ENCODE measurements at places on chromosomes 2 and 18. TPM values are rescaled to one million over a fixed set of nuclear protein-coding genes. Genes with fewer than 3 reads are reported as not detected.

- H3K36me3 ChIP-seq = no peaks in the 10 kb centered on the region
- no peak overlapping the region for H3K4me3 ChIP-seq
- no peaks in the 10 kb centered on the region for H3K27me3 ChIP-seq
- no peak for DNase-seq
- H3K4me1 ChIP-seq = no peaks in the 10 kb centered on the region
These were observed 1343.8 kb upstream of the LRRTM1 start for GRCh38 chr2:81648370-81648769.

GRCh38 chr2:195642679-195643068 lies 14.4 kb upstream of the SLC39A10 start:
- no peak for DNase-seq
- H3K27me3 ChIP-seq = no peaks in the 10 kb centered on the region
- H3K4me1 ChIP-seq = no peaks in the 10 kb centered on the region
- no peak overlapping the region for H3K4me3 ChIP-seq

DNA sequence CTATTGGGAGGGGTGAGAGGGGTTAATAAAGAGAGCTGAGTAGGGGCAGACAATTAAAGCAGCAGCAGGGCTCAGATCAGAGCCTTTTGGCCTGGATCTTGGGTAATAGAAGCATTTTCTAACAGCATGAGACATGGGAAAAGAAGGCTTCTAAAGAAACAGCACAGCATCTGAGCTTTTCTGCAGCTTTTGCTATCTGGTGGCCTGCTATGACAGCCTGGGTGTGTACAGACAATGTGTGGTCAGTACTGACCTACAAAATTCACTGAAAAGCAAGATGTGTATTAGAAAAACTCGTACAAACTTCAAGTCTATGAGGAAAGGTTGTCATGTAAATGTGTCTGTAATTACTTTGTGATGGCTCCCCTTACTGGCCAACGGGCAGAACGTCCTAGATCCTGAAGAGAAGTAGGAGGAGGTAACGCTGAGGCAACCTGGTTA lies 95.6 kb downstream of the GALNT3 start:
- H3K36me3 ChIP-seq = no peaks in the 10 kb centered on the region
- DNase-seq = peak; percentile 19
- H3K27me3 ChIP-seq = no peaks in the 10 kb centered on the region
- no peak overlapping the region for H3K4me3 ChIP-seq
- H3K27ac ChIP-seq = no peak overlapping the region

DNA sequence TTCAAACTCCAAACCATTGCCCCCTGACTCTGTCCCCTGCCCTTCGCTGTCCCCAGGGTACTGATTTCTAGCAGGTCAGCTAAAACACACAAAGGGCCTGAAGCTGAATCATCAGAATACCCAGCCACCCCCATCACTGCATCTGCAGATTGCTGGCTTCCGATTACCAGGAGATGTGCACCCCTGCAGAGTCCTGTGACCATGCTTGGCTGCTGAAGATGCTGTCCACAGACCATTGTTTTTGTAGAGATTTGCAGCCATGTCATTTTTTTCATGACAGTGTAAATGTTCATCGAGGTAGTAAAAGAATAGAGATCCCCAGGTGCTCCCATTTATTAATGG lies 463.3 kb downstream of the STK39 start:
- no peak overlapping the region for H3K4me3 ChIP-seq
- DNase-seq = no peak
- H3K36me3 ChIP-seq = no peaks in the 10 kb centered on the region
- H3K27me3 ChIP-seq = no peaks in the 10 kb centered on the region
- no peak overlapping the region for H3K27ac ChIP-seq

DNA sequence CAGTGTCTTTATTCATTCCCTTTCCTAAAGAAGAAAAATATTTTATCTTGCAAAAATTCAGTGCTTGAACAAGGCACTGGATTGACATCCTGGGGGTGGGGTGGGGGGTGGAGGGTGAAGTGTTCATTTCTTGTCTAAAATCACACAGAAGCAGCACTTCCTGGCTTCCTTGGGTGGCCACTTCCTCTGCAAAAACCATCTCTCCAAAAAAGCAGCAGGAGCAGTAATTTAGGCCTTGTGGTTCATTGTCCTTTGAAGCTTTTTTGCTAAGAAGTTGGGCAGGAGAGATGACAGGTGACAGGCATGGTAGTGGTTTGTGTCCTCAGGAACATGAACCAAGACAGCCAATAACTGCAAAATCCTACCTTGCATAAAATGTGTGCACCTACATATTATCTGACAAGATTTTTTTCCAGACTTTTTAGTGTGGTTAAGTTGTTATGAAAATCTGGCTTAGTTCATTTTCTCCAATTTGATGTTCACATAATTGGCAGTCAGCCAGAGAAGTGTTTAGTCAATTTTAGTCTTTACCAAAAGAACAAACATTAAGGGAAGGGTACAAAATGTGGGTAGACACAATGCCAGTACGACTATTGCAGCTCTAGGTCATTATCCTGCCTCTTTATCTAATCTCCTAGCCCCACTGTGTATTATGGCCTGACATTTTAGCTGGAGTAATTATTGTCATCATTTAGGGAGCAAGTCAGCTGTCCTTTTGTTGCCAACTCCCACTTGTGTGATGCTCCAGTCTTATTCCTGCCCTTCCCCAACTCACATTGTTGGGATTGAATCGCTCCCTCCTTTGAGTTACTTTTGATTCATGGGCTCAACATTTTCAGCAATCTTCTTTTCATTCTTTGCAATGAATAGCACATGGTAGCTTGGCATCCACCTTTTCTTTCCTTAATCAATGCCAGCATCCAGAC lies 177.2 kb downstream of the MYO3B start:
- no peaks in the 10 kb centered on the region for H3K36me3 ChIP-seq
- no peak overlapping the region for H3K27ac ChIP-seq
- DNase-seq = no peak
- no peak overlapping the region for H3K4me3 ChIP-seq
- H3K4me1 ChIP-seq = no peaks in the 10 kb centered on the region
- no peaks in the 10 kb centered on the region for H3K27me3 ChIP-seq

DNA sequence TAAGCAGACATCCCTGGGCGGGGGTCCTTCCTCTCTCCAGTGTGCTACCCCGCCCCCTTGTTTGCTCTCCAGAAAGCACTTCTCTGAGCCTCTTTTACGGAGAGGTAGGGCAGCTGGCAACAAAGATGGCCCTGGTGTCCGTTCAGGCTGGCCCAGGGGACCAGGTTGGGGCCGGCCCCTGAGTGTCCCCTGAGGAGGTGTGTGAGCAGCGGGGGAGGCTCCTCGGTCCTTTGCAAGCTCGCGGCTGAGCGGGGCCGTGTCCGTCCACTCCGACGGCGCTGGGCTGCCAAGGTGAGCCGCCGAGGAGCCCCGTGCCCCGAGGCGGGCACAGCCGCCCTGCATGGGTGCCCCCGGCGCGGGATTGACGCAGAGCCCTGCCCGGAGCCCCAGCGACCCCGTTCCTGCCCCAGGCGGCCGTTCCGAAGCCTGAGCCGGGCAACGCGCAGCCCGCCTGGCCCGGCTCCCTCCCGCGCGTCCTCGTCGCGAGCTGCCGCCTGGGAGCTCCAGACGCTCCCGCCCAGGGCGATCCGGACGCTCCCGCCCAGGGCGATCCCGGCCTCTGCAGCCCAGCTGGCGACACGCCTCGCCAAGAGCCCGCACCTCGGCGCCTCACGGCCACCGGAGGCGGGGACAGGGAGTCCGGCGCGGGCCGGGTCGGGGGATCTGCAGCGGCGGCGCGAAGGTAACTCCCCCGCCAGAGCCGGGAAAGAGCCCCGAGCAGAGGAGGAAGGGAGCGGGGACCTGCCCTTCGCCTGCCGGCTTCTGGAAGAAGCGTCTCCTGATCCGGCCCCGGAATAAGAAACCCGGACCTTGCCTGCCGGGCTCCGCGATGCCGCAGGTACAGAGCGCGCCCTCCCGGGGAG lies at the start of gene PROKR1:
TSS of gene PROKR1 (plus strand) at position 569 of the 863 bp plus-strand sequence. CDS start 2,243 bp downstream, outside the sequence.
- no peak within 1 kb of the TSS for H3K27ac ChIP-seq
- H3K27me3 ChIP-seq = peaks cover 3% of the 10 kb centered on the region
- H3K36me3 ChIP-seq = no peaks in the 10 kb centered on the region

- H3K36me3 ChIP-seq = no peaks in the 10 kb centered on the region
- H3K27me3 ChIP-seq = no peaks in the 10 kb centered on the region
- no peaks in the 10 kb centered on the region for H3K4me1 ChIP-seq
- DNase-seq = no peak
- H3K27ac ChIP-seq = peak overlapping the region; percentile 71
These were observed 148.3 kb downstream of the KLHL29 start for GRCh38 chr2:23533338-23533695.

DNA sequence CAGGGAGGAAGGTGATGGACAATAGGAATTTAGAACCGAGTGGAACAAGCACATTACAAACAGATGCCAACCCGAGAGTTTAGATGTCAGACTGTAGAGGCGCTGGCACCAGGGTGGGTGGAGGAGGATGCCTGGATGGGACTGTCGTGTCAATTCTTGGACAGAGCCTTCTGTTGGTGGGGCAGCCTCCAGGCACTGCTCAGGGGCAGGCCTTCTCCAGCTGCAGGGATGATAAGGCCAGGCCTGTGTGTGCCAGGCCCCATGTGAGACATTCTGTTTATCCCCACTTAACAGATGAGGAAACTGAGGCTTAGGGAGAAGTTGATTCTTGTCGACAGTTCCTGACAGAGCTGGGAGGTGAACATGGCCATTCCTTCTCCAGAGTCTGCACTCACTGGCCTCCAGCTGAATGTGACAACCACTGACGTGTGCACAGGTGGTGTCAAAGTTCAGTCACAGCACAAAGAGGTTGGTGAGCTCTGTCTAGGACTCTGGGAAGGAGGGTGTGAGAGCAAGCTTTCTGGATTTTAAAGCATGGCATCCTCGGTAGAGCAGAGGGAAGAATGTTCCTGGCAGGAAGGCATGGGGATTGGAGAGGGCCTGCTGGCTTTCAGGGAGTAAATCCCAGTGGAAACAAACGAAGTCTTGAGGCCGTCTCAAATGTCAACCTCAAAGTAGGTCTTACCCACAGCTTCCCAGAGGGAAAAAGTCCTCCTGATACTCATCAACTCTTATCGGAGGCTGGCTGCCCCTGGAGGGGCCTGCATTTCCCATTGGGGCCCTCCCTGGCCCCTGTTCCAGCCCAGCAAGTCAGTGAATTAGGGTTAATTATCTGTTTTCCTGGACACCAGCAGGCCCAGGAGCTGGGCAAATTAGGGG lies 52.4 kb downstream of the GLI2 start:
- no peak overlapping the region for H3K27ac ChIP-seq
- no peak for DNase-seq
- H3K27me3 ChIP-seq = no peaks in the 10 kb centered on the region
- H3K4me3 ChIP-seq = no peak overlapping the region
- no peaks in the 10 kb centered on the region for H3K36me3 ChIP-seq

DNA sequence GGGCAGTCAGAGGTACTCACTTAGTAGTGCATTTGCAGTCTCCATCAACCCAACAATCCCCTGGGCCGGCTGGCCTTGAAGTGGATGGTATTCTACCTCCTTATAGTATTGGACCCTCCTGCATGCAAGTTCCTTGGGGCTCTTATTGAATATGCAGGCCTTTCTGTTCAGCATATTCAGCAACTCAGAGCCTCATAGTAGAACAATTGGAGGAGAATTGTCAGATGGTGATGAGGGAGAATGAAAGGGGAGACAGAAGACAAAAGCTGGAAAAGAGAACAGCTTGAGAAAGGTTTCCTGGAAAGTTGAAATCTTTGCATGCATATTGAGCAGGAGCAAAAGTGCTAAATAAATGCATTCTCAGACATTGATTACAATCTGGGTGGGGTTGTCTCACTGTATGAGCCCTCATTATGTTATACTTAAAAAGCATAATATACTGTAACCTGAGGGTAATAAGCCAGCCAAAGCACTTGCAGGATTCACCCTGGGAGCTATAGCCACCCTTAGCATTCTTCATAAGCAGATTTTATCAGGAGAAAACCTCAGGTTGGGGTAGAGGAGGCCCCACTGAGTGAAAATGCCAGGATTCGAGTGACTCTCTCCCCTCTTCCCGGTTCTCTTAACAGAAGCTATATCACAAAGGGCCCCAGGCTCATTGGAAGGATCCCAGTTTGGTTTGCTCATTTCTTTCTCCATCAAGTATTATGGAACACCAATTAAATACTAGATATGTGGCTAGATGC lies 178.1 kb downstream of the MSH2 start:
- no peaks in the 10 kb centered on the region for H3K36me3 ChIP-seq
- no peak for DNase-seq
- H3K27me3 ChIP-seq = no peaks in the 10 kb centered on the region
- no peak overlapping the region for H3K27ac ChIP-seq

DNA sequence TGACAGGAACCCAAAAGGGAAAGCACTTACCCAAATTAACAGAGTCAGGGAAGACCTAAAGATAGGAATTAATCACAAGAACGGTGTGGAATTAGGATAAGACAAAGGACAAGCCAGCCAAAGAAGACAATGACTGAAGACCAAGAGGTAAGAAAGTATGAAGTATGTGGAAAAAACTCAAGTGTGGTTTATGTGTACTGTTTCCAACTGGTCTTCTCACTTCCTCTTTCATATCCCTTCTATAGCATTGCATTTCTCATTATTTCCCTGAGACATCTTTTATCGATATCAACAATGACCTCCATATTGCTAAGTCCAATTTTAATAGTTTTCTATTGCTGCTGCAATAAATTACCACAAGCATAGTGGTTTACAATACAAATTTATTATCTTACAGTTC lies 313.5 kb upstream of the SLC39A10 start:
- no peak overlapping the region for H3K4me3 ChIP-seq
- no peaks in the 10 kb centered on the region for H3K27me3 ChIP-seq
- DNase-seq = no peak
- H3K27ac ChIP-seq = no peak overlapping the region

- DNase-seq = no peak
- H3K27me3 ChIP-seq = no peaks in the 10 kb centered on the region
- H3K4me1 ChIP-seq = no peaks in the 10 kb centered on the region
- H3K27ac ChIP-seq = no peak overlapping the region
- no peak overlapping the region for H3K4me3 ChIP-seq
These were observed 43.8 kb downstream of the CDH19 start for GRCh38 chr18:66560094-66560493.

DNA sequence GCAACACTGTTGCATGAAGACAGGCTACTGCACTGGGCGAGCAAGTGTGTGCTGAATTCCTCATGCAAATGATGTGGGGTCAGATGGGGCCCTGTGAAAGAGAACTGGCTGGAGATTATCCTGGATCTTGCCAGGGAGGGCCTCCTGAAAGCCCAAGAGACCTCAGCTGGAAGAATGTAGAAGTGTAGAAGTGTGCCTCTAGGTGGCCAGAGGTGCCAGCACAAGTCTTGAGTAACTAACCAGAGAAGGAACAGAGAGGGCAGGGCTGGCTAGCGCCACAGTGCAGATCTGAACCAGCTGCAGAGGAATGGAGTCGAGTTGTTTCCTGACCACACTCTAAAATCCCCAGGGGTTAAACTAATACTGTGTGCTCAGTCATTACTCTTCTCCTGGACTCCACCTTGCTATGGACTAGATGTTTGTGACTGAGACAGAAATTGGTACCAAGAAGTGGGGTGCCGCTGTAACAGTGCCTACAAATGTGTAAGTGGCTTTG lies 399.3 kb downstream of the LRATD1 start:
- no peaks in the 10 kb centered on the region for H3K27me3 ChIP-seq
- no peak overlapping the region for H3K4me3 ChIP-seq
- H3K36me3 ChIP-seq = no peaks in the 10 kb centered on the region
- no peaks in the 10 kb centered on the region for H3K4me1 ChIP-seq
- DNase-seq = no peak

The RRM2 gene
- total RNA-seq = not detected

The PLB1 gene
- total RNA-seq = 6.6 TPM

The C2orf66 gene
- total RNA-seq = not detected

The GCG gene
- total RNA-seq = not detected

The SIX2 gene
- 0.48 TPM for total RNA-seq

The ATP6V1B1 gene
- total RNA-seq = 3.7 TPM

The CDH2 gene
- total RNA-seq = 1.1 TPM

The AGXT gene
- not detected for total RNA-seq

The C1QL2 gene
- not detected for total RNA-seq

The GAD1 gene
- 1.6 TPM for total RNA-seq

The ITSN2 gene
- 11.0 TPM for total RNA-seq

The AOX1 gene
- total RNA-seq = 52.6 TPM

Measured in uterus (tissue), 4 donors.